ENCODE measurements at places on chromosomes 4 and X.

- DNase-seq = no peak
Measured at GRCh38 chr4:79917246-79917645, 155.8 kb downstream of the ANTXR2 start.

DNA sequence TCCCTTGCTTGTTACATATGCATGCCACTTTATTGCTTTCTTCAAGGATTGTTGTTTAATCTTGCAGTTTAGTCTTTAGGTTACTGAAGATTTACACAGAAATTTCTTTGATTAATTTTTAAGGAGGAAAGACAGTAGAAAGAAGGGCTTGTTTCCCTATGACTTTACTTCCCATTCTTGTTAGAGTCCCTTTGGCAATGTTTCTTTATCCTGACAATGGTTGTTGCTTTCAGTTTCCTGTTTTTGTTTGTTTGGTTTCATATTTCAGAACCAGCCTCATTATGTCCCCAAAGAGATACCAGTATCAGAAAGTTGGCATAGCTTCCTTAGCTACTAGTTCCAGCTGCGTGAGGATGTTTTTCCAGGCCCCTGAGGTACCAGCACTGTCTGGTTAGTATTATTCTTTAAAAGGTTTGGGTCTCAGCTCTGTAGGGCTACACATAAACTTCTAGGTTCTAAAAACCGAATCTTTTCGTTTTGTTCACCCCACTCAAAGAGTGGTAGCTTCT lies 61.3 kb upstream of the UNC5C start:
- DNase-seq = no peak

GRCh38 chrX:49956313-49956712 lies 33.9 kb downstream of the CLCN5 start:
- DNase-seq = no peak

GRCh38 chr4:90641861-90642599 lies 514.8 kb downstream of the CCSER1 start:
- DNase-seq = no peak

GRCh38 chrX:7145454-7145853 lies 2.1 kb upstream of the STS start:
- DNase-seq = no peak

GRCh38 chrX:85109235-85109634 lies 105.6 kb downstream of the APOOL start:
- no peak for DNase-seq

DNA sequence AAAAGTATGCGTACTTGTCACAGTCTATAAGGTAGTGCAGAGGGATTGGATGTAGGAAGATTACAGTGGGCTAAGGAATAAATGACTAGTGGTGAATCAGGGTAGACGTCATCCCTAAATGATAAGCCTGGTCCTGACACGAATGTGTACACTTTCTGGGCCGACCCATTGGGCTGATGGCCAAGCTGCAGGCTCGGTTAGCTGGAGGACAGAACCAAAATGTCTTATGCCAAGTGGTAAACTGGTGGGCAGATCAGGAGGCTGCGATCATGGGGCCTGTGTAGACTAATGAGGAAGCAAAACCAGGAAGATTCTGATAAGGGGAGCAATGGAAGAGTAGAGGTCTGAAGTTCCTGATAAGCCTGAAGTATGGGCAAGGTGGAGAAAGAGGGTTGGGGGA lies 272.8 kb upstream of the GATB start:
- DNase-seq = no peak

GRCh38 chr4:168797194-168797593 lies 212.9 kb downstream of the CBR4 start:
- no peak for DNase-seq

GRCh38 chr4:26194764-26195163 lies 126.0 kb upstream of the RBPJ start:
- DNase-seq = no peak

GRCh38 chr4:96406742-96407141 lies 566.8 kb downstream of the PDHA2 start:
- DNase-seq = no peak

DNA sequence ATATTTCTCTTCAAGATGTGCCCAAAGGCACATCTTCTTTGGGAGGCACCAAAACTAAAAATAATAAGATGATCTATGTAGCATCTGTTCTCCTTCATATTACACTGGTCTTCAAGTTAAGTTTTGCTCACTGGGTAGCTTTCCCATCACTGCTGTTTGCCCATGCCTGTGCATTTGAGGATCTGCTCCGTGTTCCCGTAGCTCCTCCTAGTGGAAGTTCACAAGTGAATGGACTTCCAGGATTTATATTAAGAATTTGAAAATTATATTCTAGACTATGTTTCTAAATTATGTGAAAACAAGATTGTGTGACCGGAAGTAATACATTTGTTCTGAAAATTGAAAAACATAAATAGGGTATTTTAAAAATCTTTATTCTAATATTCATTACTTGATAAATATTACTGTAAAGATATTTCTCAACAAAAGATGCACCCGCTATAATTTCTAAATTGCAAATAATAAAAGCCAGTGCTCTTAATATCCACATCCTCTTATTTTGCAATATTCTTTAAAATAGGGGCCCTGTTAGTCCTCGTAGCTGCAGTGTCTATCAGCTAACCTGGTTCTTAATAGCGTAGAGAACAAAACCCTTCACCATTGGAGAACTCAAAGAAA lies 147.7 kb downstream of the RBM46 start:
- DNase-seq = no peak

All from nucleus accumbens (tissue), 56 donors.